Astrocyte of the cerebellum (primary cell): ENCODE measurements at places on chromosomes 2 and 18.
A peak's percentile ranks its signal among the peaks of the same experiment; 100 is the strongest.

- DNase-seq = peak; percentile 98
These were observed 47.7 kb downstream of the RAPGEF4 start for GRCh38 chr2:172783165-172783898.

DNA sequence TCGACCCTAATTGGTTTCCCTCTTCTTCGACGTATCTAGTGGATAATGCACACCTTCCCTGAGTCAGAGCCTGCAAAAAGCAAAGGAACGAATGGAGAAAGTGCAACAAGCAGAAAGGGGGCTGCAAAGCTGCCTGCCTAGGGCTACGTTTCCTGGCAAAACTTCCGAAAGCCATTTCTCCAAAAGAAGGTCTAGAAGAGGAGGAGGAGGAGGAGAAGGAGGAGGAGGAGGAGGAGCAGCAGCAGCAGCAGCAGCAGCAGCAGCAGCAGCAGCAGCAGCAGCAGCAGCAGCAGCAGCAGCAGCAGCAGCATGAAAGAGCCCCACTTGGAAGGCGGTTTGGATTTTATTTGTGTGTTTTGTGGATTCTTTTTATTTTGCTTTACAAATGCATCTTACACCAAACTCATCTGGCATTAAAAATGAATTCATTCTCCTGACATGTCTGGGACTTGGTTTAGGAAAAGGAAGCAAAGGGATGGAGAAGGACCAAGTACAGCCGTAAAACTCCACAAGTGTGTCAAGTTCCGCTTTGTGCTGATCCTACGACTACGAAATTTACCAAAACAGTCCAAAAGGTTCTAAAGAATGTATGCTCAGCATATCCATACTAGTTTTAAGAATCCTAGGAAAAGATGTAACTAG lies 2.0 kb downstream of the TCF4 start:
- DNase-seq = no peak

GRCh38 chr2:15668611-15669305 lies 77.1 kb downstream of the DDX1 start:
- DNase-seq = no peak

GRCh38 chr2:8009010-8009597 lies 672.8 kb upstream of the ID2 start:
- no peak for DNase-seq

DNA sequence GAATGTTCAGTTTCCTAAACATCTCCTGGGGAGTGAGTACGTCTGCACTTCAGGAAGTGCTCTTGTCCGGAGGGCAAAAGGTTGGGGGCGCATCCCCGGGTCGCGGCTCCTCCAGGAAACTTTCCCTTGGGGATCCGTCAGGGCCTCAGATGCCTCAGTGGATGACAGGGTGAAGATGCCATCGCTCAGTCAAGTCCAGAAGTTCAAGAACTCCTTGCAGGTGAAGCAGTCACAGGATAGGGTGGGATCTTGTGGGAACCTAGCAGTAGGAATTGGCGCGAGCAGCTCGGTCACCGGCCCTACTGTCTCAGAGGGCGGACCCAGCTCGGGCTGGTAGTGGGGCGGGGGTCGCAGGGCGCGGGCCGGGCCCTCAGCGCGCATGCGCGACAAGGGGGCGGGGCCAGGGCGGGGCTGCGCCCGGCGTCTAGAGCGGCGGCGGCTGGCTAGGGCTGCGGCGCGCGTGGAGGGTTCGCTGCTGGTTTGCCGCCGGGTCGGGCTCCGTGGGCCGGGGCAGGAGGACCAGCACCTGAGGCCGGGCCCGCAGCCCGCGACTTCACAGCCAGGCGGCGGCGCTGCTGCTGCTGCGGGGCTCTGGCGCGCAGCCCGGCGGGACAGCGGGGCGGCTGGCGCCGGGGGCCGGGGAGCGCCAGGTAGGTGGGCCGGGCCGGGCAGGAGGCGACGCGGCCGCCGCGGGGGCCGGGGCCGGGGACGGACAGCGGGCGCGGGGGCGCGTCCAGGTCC lies at the start of gene INPP4A:
Gene INPP4A (plus strand): TSS at position 423 of the 741 bp plus-strand sequence. CDS start 75,191 bp downstream, outside the sequence.
- no peak for DNase-seq

- peak; percentile 26 for DNase-seq
These were observed 10.9 kb upstream of the INPP5D start for GRCh38 chr2:233049194-233049761.

- no peak for DNase-seq
These were observed 1.9 kb downstream of the PRKRA start for GRCh38 chr2:178448968-178449661.
